ENCODE measurements at places on chromosomes 4 and X.

GRCh38 chrX:58051346-58051745 lies 141.1 kb upstream of the ZXDA start:
- DNase-seq, result no peak

DNA sequence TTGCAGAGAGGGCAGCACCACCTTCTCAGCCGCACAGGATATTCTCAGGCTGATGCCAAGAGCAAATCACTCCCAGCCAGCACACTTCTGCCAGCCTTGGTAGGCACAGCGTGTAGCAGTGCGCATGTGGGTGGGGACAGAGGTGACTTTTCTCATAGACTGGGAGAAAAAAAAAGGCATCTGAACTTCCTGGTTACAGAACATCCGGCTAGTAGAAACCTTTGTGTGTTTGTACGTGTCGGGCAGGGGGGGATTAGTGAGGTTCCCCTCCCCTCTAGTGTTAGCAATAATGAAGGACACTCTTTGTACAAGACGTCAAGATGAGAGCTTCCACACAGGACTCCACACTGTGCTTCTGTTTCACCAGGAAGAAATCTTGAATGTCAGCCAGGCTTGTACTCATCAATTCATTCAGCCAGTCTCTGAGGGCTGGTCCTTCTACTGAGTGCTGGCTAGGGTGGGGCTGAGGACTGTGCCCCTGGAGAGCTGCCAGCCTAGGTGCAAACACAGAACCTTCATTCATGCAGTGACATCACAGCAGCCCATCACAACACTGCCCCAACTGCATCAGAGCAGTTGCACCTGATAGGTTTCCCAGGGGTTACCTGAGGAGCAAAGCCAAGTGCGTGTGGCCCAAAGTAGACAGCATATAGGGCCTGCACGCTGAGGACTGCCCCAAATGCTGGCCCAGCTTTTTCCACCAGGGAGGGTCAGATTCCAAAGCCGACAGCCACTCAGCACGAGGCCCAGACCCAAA lies 34.7 kb downstream of the SLC25A5 start:
- no peak for DNase-seq

- DNase-seq, result peak; percentile 56
Observed at GRCh38 chr4:40157436-40157835, 39.4 kb upstream of the RHOH start.

DNA sequence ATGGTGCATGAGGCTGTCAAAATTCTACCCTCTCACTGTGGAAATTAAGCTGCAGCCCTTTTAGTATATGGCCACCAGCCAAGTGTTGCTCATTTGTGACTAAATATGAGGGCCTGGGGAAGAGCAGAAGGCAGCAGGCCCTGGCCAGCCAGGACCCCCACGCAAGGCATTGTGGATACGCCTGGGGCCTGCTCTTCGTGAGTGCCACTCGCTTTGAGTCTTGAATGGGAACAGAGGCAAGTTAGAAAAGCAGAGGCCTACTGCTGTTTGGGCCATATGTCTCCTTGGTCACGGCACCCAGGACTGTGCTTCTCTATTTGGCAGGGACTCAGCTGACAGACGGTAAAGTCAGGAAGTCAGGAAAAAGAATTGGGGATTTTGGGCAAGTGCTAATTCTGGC lies 10.9 kb downstream of the RTL5 start:
- no peak for DNase-seq

DNA sequence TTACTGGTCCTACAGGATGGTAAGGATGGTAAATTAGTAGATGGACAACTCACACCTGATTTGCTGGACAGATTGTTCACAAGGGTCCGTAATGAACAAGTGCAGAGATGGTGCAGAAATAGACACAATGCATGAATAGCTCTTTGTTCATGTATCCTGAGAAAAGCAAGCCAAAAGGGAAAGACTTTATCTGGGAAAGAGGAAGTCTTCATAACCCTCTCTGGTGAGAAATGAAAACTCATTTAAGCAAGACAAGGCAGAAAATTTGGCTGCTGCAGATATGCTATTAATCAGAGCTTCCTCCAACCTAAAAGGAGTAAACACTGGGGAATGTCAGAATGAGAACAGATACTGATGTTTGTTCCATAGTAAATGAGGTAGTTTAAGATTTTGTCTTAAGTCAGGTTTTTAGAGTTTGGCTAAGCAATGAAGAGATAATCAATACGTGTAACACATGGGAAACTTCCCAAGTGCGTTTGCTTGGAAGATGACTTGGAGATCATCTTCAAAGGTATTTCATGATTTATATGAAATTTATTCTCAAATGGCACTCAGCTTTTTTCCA lies 152.4 kb upstream of the BMPR1B start:
- no peak for DNase-seq

All from NB4 (cell line).